NCI-H2081 treated with DMSO at 0.1 percent for 48 hours (cell line): ENCODE measurements at places on chromosomes 13 and 19.

GRCh38 chr13:50761406-50761805, 82.1 kb downstream of the DLEU7 start:
- no peak for DNase-seq

- no peak for DNase-seq
These were observed 29.2 kb downstream of the ZNF546 start for GRCh38 chr19:40025938-40026596.

- DNase-seq: no peak
These were observed 1.7 kb downstream of the PRR12 start for GRCh38 chr19:49592486-49593232.

- no peak for DNase-seq
These were observed 73.4 kb upstream of the TRPC4 start for GRCh38 chr13:37942929-37943328.

GRCh38 chr13:20064128-20064527, 96.7 kb downstream of the GJA3 start:
- DNase-seq: no peak

GRCh38 chr13:94305463-94305862, 174.0 kb downstream of the DCT start:
- DNase-seq: no peak

- no peak for DNase-seq
These were observed 240.5 kb downstream of the ENOX1 start for GRCh38 chr13:43546251-43546650.

DNA sequence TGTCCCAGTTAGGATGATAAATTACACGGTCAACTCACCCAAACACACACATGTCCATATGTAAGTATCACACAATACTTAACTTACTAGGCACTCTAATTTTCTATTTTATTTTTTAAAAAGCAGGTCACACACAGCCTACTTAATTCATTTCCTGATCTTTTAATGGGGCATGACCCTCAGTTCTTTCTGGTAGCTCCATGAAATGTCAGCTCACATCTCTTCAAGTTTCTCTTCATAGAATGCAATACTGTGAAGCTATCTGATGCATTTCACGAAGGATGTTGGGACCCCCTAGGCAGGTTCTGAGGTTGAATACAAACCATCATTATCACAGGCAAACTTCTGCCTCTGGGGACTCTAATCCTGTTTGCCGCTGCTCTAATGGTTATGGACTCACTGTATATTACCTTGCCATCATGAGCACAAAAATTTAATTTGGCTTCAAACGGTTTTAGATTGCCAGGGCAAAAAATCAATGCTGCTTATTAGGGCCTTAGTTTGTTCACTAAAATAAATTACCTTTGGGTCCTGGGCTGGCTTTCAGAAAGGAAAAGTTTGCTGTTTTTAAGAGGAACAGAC, 16.1 kb upstream of the DHRS12 start:
- no peak for DNase-seq

DNA sequence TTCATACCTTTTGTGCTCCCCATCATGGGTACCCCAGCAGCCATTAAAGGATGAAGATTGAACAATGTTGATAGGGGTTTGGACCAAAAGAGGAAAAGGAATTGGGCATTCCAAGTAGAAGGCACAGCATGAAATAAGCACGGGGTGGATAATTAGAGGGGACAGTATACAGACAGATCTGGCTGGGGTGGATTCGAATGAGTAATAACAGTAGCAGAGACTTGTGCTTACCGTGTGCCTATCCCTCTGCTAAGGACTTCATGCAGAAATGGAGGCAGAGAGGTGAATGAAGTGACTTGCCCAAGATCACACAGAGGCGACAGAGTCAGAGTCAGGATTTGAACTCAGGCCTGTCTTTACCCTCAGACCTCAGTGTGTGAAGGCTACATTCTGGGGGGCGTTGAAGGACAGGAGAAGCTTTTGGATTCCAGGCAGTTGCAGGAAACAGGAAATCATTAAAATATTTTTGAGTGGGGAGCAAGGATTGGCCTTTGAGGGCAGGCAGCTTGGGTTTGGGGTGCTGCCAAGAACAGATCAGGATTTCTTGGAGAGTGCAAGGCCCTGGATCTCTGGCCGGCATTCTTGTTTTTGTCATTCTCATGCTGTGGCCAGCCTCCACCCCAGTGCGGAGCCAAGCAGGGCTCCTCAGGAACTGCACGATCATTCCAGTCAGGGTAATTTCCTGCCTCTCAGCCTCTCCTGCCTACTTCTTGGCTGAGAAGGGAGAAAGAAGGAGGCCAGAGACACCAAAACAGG, 18.7 kb downstream of the PAF1 start:
- DNase-seq: no peak

- peak; percentile 61 for DNase-seq
These were observed 368.4 kb downstream of the KLF12 start for GRCh38 chr13:73765651-73766384.

DNA sequence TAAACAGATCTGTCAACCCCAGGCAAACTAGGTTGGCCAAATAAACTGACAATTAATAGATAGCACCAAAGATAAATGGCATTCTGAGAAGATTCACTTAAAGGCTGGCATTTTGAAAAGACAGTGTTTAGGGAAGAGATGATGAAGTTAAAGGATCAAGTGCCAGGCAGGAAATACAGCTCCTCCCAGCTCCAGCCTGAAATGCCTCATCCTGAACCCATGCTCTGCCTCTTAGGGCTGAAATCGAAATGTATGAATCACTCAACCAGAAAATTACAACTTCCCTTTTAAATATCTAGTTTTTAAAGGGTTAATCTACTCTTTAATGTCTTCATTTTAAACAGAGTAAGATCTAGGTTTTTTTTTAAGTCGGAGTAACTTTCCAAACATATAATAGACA, 171.2 kb upstream of the UBL3 start:
- DNase-seq: no peak

GRCh38 chr13:32905063-32905863, 111.0 kb upstream of the KL start:
- no peak for DNase-seq

DNA sequence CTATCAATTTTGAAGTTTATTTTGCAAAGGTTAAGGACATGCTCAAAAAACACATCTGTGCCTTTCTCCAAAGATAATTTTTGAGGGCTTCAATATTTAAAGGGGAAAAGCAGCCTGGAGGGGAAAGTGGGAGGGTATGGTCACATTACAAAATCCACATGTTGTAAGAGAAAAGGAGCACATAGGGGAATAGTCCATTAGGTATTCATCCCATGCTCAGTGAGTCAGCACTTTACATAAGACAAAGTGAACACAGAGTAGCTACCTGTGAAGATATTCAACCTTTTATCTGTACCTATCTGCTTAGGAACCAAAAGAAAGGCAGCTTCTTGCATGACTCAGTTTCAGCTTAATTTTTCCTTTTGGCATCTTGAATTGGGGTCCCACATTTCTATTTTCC, 932.0 kb downstream of the SLITRK6 start:
- DNase-seq: no peak

DNA sequence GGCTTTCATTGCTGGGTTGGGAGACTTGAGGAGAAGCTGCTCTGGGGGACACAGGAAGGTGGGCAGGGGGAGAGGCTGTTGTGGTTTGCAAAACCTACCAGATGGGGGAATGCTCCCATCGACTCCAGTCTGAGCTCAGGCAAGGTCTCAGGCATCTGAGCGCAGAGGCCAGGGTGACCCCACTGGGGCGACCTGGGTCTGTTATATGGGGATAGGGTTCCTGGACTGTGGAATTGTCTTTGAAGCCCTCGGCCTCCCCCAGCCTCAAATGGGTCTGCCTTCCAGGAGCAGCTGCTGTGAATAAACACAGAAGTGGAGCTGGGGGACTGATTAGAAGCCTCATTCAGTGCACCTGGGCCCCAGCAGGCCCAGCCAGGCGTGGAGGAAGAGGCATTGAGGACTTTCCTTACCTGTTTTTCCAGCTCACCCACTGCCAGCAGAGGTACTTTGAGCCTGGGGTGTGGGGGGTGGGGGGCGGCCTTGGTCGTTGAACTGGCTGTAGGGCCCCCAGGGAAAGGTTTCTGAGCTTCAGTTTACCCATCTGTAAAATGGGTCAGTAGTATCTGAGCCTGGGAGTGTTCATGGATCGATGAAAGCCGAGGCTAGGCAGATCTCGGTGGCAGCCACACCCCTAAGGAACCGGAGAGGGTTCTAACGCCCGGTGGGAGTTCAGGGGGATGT, 1.4 kb downstream of the CERS4 start:
- DNase-seq: no peak

- DNase-seq: no peak
These were observed 42.0 kb downstream of the EPS15L1 start for GRCh38 chr19:16429759-16430091.

- peak; percentile 52 for DNase-seq
These were observed 4.6 kb downstream of the PIK3R2 start for GRCh38 chr19:18157465-18158063.

GRCh38 chr13:104779311-104779993, 1713.2 kb upstream of the SLC10A2 start:
- DNase-seq: no peak

GRCh38 chr13:114212158-114212495, 22.6 kb upstream of the CDC16 start:
- no peak for DNase-seq

- DNase-seq: no peak
These were observed 8.9 kb downstream of the RTBDN start for GRCh38 chr19:12825254-12826131.

GRCh38 chr19:42529248-42529764, 1.0 kb upstream of the CEACAM1 start:
- DNase-seq: no peak

- DNase-seq: no peak
These were observed 40.5 kb downstream of the USP12 start for GRCh38 chr13:27130979-27131623.

GRCh38 chr13:50732712-50733111, 110.8 kb downstream of the DLEU7 start:
- DNase-seq: no peak

- DNase-seq: no peak
These were observed 379.1 kb downstream of the SUCLA2 start for GRCh38 chr13:47621931-47622330.

DNA sequence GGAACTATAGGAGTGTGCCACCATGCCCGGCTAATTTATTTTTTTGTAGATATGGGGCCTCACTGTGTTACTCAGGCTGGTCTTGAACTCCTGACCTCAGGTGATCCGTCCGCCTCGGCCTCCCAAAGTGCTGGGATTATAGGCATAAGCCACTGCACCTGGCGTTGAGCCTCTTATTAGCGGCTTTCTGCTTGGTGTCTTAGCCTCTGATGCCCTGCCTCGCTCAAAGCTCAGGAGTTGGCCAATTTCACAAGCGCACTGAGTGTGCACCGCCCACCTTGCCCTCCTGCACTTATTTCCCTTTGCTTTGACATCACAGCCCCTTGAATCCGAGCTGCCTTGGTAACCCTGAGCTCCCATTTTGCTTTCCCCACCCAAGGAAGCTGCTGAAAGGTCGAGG, 10.1 kb downstream of the YIPF2 start:
- no peak for DNase-seq

DNA sequence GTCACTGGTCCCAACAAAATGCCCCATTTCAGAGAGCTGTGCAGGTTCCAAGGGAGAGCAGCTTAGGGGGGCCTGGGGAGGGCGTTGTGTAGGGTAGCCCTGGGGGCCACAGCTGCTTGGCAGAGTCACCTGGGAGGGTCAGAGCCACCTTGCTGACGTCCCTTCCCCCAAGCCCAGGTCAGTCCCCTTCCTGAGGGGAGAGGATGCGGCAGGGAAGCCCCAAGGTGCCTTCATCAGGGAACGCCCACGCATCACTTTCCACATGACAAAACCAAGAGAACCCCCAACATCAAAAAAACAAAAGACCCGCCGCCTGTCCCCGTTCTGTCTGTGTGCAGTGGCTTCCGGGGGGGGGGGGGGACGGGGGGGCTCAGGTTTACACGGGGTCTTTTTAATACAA, 5.3 kb upstream of the UQCR11 start:
- no peak for DNase-seq

GRCh38 chr13:101417043-101417406, 717 bp upstream of the NALCN start:
- DNase-seq: no peak

GRCh38 chr13:50686551-50686950, 156.9 kb downstream of the DLEU7 start:
- DNase-seq: no peak

- no peak for DNase-seq
These were observed 17.0 kb downstream of the ZFP82 start for GRCh38 chr19:36401475-36401874.

- DNase-seq: no peak
These were observed 293.2 kb downstream of the EFNB2 start for GRCh38 chr13:106241974-106242953.

DNA sequence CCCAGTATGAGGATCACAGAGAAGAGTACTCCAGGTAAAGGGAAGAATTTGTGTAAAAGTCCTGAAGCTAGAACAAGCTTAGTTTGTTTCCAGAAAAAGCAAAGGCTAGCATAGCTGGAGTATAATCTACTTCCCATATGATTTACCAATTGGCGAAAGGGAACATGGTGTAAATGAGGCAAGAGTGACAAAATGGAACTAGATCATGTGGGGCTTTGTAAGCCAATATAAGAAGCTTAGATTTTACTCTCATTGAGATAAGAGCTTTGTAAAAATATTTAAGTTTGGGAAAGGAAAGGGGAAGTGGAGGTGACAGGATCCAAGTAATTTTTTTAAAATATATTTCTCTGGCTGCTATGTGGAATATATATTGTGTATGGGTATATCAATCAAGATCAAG, 234.9 kb downstream of the KCTD12 start:
- DNase-seq: no peak

DNA sequence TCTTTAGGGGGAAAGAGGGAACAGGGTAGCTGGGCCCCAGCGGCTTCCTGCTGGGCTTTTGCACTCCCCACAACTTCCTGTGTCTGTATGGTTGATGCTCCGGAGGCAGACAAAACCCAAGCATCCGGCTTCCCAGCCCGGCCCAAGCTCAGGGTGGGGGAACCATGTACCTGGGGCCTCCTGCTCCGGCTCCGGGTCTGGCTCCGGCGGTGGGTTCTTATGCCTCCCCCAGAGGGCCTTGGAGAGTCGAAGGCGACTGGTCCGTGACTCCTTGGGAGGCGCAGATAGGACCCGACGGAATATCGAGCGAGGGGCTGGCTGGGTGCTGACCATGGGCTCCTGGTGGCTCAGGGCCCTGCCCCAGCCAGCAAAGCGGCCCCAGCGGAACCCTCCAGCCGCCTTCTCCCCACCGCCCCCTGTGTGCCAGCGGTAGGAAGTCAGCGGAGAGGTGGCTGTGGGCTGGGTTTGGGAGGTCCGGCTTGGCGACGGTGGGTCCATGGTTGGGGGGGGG, 428 bp downstream of the RASAL3 start:
- DNase-seq: no peak

DNA sequence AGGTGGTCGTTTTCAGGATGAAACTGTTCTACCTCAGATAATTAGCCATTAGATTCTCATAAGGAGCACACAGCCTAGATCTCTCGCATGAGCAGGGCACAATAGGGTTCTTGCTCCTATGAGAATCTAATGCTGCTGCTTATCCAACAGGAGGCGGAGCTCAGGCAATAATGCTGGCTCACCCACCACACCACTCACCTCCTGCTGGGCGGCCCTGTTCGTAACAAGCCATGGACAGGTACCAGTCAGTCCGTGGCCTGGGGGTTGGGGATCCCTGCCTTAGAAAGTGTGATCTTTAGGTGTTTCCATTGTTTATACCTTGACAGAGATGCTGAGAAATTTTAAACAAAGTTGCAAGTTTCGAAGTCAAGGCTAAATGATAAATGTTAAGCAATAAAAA, 344.6 kb upstream of the HTR2A start:
- DNase-seq: no peak
